WTC11 (cell line): ENCODE measurements at places on chromosomes 2 and 18. TPM values are rescaled to one million over a fixed set of nuclear protein-coding genes. Genes with fewer than 3 reads are reported as not detected.
A peak's percentile ranks its signal among the peaks of the same experiment; 100 is the strongest.

The REEP1 gene
- total RNA-seq = 0.53 to 1.9 TPM (median 0.89 TPM) in 3 replicates

- no peaks in the 10 kb centered on the region for H3K27me3 ChIP-seq
- no peak for DNase-seq
- H3K27ac ChIP-seq = no peak overlapping the region
- H3K4me1 ChIP-seq = peaks cover 17% of the 10 kb centered on the region
Measured at GRCh38 chr2:205636549-205637319, 45.6 kb upstream of the NRP2 start.

The B3GNT7 gene
- 151 to 197 TPM (median 194 TPM) in 3 replicates for total RNA-seq

DNA sequence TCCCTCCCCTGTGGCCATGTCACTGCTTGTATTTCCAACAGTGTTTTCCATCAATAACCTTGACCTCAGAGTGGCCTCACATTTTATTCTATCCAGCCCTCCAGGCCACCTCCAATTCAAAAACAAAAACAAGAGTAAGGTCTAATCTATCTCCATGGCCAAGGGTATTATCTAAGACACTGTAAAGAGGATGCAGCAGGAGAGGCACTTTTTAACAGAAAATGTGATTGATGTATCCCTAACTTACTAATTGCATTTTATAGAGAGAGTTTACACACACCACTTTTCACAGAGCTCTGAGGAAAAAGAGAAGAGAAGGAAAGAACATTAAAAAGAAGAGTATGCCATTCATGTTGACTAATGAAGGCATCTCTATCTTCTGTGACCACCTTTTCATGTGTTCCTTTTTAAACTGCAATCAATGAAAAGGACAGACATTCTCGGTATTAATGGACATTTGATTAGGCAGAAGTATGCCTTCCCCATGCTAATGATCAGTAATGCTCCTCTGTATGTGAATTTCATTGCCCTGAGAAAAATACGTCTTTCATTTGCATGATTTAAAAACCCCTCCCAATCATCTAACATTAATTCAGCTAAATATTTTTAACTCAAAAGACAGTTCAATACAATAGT lies 653.3 kb upstream of the POU3F3 start:
- DNase-seq = no peak
- H3K4me3 ChIP-seq = no peak overlapping the region
- no peaks in the 10 kb centered on the region for H3K4me1 ChIP-seq
- no peaks in the 10 kb centered on the region for H3K27me3 ChIP-seq
- H3K27ac ChIP-seq = no peak overlapping the region
- no peaks in the 10 kb centered on the region for H3K36me3 ChIP-seq

DNA sequence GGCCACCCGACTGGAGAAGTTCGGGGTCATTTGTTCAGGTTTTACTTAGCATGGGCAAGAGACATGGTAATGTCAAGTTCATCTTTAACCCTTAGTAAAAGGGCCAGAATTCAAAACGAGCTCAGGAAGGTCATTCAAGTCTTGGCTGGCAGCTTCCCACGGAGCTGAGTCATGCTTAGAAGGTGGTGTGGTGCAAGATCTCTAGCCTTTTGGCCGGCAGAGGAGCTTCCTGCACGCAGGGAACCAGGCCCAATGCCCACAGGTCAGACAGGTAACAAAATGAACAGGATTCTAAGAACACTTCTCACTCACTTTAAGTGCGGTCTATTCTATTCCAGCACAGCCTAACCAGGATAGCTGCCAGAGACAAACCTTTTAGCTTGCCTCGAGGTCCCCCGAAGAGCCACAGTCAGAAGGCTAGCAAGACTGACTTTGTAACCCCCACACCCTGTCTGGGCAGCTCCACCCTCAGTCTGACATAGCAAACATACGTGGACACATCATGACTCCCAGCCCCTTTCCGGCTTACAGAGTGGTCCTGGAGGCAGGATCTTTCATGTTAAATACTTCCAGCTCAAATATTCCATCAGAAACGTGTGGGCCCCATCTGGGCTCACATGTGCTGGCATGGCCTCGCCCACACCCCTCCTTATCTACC lies 292.7 kb downstream of the BCL11A start:
- H3K4me1 ChIP-seq = no peaks in the 10 kb centered on the region
- no peak overlapping the region for H3K4me3 ChIP-seq
- DNase-seq = no peak
- no peak overlapping the region for H3K27ac ChIP-seq
- H3K27me3 ChIP-seq = no peaks in the 10 kb centered on the region

GRCh38 chr2:239157771-239158170 lies 243.0 kb downstream of the HDAC4 start:
- H3K4me3 ChIP-seq = no peak overlapping the region
- no peaks in the 10 kb centered on the region for H3K27me3 ChIP-seq
- no peak overlapping the region for H3K27ac ChIP-seq
- peaks cover 10% of the 10 kb centered on the region for H3K4me1 ChIP-seq
- peaks cover 27% of the 10 kb centered on the region for H3K36me3 ChIP-seq

DNA sequence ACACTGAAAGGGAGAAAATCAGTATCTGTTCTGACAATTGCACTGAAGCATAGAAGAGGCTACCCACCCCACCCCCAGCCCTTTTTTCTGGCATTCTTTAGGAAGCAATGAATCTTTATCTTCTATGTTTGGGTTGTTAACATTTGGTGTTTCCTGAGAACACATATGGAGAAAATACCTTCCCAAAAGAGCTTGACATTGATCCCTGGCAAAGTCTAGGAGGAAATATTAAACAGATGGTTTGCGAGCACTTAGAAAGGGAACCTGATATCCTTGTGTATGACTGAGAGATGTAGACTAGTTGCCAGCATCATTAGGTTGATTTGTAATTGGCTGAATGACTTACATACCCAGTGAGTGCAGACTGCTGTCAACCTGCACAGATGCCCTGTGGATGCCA lies 42.9 kb downstream of the DOK1 start:
- no peak overlapping the region for H3K4me3 ChIP-seq
- no peak overlapping the region for H3K27ac ChIP-seq
- no peak for DNase-seq
- no peaks in the 10 kb centered on the region for H3K4me1 ChIP-seq
- peaks cover 15% of the 10 kb centered on the region for H3K27me3 ChIP-seq

- DNase-seq = no peak
- H3K4me3 ChIP-seq = no peak overlapping the region
- no peak overlapping the region for H3K27ac ChIP-seq
- H3K4me1 ChIP-seq = peaks cover 29% of the 10 kb centered on the region
Measured at GRCh38 chr2:26904839-26905238, 56.9 kb downstream of the DPYSL5 start.

DNA sequence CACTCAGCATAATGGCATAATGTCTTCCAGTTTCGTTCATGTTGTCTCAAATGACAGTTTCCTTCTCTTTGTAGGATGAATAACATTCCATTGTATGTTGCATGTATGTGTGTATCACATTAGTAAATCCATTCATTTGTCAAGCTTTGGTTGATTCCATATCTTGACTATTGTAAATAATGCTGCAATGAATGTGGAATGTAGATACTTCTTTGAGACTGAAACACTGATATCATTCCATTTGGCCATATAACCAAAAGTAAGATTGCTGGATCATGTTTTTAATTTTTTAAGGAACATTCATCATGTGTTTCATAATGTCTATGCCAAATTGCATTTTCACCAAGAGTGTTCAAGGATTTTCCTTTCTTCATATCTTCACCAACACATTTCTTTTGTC lies 1711.4 kb upstream of the PIK3C3 start:
- DNase-seq = no peak
- no peak overlapping the region for H3K27ac ChIP-seq
- H3K4me3 ChIP-seq = no peak overlapping the region
- no peaks in the 10 kb centered on the region; the same call in 1 of the 2 replicates for H3K36me3 ChIP-seq

DNA sequence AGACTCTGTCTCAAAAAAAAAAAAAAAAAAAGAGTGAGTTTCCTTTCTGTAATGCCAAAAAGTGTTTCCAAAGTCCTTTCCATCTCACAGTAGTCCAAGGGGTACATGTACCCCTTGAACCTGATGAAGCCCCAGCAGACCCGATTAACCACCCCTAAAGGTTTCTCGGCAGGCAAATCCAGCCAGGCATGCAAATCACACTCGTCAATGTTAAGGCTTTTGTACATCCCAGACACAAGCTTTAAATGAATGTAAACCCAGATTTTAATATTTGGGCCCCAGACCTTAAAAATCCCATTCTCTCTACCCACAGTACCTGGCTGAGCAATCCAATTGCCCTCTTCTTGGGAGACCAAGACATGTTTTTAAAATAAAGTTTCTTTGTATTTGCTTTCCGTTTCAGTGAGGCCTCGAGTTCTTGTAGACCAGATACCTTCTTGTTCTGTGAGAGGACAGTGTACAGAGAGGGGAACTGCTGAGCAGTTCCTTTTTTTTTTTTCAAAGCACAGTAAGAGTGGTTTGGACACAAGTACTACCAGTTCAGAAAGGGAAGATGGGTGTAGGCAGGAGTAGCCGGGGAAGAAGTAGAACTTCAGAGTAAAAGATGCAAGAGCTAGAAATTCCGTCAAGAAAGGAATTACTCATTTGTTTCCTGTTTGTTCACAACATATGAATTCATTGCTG lies at the start of gene NLRC4:
Gene NLRC4 (minus strand): TSS at position 465 of the 684 bp plus-strand sequence. CDS start 8,111 bp downstream, outside the sequence.
- H3K4me1 ChIP-seq = no peaks in the 10 kb centered on the region
- H3K27ac ChIP-seq = no peak within 1 kb of the TSS
- H3K4me3 ChIP-seq = no peak within 1 kb of the TSS
- H3K27me3 ChIP-seq = no peaks in the 10 kb centered on the region; the same call in 1 of the 2 replicates

DNA sequence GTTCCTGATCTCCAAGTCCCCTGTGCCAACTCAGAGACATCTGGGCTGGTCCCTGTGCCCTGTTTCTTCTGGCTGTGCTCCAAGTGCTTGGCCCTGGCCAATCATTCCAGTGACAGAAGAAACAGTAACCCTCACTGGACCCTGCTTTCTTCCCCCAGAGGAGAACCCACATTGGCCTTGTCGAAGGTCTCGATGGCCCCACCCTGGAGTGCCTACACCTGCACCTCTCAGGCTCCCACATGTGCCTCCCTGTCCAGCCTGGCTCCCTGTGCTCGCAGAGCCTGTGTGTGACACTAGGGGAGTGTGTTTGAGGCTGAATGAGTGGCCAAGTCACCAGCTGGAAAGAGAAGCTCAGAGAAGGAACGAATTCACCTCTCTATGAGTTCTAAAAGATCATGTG lies 5.9 kb upstream of the MAL start:
- H3K27me3 ChIP-seq = peaks cover 28% of the 10 kb centered on the region
- no peak for DNase-seq
- H3K36me3 ChIP-seq = no peaks in the 10 kb centered on the region
- no peak overlapping the region for H3K27ac ChIP-seq
- no peak overlapping the region for H3K4me3 ChIP-seq
- H3K4me1 ChIP-seq = peaks cover 29% of the 10 kb centered on the region

DNA sequence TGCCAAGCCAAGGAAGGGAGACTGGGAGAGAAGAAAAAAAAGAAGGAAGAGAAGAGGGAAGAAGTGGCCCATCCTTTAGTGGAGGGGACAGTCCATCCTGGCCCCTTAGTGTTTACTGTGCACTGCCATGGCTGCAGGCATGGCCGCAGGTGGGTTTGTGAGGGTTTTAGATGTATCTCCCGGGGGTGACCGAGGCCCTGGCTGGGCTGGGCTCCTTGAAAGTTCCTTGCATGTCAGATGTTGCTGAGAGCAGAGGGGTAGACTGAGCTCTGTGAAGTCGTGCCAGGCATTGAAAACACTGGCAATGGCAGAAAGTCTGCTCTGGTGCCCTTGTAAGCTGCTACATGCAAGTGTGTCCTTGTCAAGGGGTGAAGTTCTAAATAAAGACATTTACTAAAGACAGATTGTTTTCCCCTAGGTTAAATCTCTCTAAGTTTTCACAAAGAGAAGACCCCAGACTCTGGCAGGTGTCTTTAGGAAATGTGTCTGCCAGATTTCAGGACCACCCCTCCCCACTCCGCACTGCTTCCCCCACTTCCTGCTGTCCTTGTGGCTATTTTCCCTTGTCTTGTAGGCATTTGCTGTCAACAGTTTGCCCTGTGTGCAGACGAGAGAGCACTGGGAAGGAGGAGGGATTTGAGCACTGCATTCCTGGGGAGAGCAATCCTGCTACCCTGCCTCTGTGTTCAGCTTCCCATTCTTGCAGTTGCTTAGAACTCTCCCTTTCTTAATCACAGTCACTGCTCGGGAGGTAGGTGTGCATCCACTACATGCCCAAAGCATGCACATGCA lies 68.4 kb downstream of the ACOXL start:
- peaks cover 52% of the 10 kb centered on the region for H3K36me3 ChIP-seq
- H3K4me3 ChIP-seq = no peak overlapping the region
- H3K4me1 ChIP-seq = peaks cover 36% of the 10 kb centered on the region
- H3K27ac ChIP-seq = peak overlapping the region; percentile 63
- DNase-seq = no peak

The HNRNPA3 gene
- total RNA-seq = 367 to 406 TPM (median 379 TPM) in 3 replicates

- H3K4me3 ChIP-seq = no peak overlapping the region
- H3K36me3 ChIP-seq = no peaks in the 10 kb centered on the region
- H3K27ac ChIP-seq = no peak overlapping the region
- H3K27me3 ChIP-seq = peaks cover 5% of the 10 kb centered on the region
Measured at GRCh38 chr2:44883356-44883755, 58.1 kb upstream of the SIX3 start.

DNA sequence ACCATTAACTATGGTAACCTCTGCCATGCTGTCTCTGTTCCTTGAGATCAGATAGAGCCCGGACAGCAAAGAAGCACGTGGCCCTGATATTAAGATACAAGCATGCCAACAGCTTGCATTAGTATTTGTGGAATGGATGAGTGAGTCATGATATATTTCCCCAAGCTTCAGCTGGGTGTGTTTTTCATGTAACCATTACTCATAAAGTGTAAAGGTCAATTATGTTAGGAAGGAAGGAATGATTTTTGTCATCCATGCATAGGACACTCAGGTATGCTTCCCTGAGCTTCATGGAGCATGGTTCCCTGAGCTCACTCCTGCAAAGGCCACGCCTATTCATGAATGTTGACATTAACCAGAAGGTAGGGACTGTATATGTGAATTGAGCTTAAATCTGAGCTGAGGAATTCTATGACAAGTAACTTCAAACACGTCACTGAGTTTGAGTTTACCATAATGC lies 74.6 kb downstream of the ARL4C start:
- H3K4me1 ChIP-seq = peaks cover 18% of the 10 kb centered on the region
- H3K27ac ChIP-seq = no peak overlapping the region
- DNase-seq = no peak

The GPR35 gene
- 0.22 to 0.60 TPM (median 0.46 TPM) in 3 replicates for total RNA-seq

GRCh38 chr2:47193607-47194006 lies 38.5 kb upstream of the STPG4 start:
- no peaks in the 10 kb centered on the region for H3K36me3 ChIP-seq
- H3K4me3 ChIP-seq = no peak overlapping the region
- H3K27ac ChIP-seq = peak overlapping the region; percentile 66
- peaks cover 55% of the 10 kb centered on the region for H3K4me1 ChIP-seq
- DNase-seq = no peak
- no peaks in the 10 kb centered on the region for H3K27me3 ChIP-seq

GRCh38 chr2:88600038-88600465 lies 27.2 kb downstream of the EIF2AK3 start:
- no peak for DNase-seq
- H3K36me3 ChIP-seq = no peaks in the 10 kb centered on the region
- H3K4me1 ChIP-seq = peaks cover 38% of the 10 kb centered on the region

DNA sequence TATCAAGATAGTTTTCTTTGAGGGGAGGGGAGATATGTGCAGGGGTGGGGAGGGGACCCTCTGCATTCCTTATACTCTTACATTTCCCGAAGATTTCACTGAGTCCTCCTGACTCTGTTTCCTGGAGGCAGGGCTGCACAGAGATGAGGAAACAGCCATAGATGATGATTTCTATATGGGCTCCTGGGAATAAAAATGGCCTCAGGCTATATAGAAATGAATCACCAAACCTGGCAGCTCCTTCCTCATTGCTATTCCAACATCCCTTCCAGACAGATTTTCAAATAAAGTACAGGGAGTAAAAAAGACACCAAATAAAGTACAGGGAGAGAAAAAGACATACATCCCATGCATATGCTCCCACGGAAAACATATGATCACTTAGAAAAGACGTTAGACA lies 474.8 kb upstream of the RAB6C start:
- no peak overlapping the region for H3K4me3 ChIP-seq
